ENCODE measurements at places on chromosomes 16 and 17.

GRCh38 chr17:31389657-31390381 is 1.7 kb upstream of the RAB11FIP4 start:
- DNase-seq: no peak

- no peak for DNase-seq
Observed at GRCh38 chr16:87536795-87537142, 43.9 kb upstream of the ZCCHC14 start.

- DNase-seq: no peak
Observed at GRCh38 chr17:29368161-29368560, 22.0 kb upstream of the TAOK1 start.

DNA sequence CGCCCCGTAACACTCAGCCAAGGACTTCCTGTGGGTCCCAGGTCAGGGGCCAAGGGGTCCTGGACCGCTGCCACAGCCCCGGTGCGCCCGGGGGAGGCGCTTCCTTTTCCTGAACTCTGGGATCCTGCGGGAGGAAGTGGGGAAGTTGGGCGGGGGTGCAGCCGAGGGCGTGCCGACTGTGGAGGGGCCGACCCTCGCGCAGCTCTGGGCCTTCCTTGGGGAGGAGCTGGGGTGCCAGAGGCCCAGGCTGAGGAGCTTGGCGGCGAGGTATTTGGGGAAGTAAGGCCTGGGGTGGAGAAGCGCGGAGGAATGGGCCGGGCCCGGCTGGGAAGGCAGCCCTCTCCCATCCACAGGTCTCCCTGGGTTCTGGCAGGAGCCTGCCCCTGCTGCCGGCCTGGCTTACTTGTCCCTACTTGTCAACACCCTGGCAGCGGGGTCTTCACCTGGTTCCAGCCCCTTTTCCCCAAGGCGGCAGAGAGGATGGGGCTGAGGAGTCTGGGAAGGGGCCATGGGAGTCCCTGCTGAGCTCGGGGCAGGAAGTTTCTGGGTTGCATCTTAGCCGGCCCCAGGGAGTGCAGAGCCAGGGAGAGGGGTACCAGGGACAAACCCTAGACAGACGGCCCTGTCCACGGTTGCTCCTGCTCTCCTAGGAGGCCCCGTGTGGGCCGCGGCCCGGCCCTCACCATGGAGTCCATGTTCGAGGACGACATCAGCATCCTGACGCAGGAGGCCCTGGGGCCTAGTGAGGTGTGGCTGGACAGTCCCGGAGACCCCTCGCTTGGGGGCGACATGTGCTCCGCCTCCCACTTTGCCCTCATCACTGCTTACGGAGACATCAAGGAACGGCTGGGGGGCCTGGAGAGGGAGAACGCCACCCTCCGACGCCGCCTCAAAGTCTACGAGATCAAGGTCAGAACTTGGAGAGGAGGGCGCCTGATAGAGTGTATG is 1.7 kb downstream of the TBKBP1 start:
- peak; percentile 38 for DNase-seq

DNA sequence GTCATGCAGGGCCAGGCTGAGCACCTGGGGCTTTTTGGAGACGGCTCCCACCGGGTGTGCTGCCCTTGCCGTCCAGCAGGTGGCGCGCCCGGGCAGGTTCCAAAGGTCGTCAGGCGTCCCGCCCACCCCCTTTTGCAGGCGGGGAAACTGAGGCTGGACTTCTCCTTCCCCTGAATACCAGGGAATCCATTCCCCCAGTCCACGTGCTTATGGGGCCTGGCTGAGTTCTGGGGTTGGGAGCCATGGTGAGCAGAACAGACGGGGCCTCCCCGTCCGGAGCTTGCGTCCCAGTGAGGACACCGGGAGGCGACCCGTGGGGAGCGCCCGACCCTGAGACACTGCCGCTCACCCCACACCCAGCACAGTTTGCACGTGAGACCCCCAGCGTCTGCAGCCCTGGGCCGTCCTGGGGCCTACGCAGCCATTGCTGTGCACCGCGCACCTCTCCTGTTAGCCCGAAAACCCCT is 51.8 kb upstream of the JPH3 start:
- peak; percentile 56 for DNase-seq

- no peak for DNase-seq
Observed at GRCh38 chr16:4972938-4973587, 14.9 kb downstream of the SEC14L5 start.

- DNase-seq: no peak
Observed at GRCh38 chr16:14301169-14302030, 230.3 kb downstream of the MRTFB start.

DNA sequence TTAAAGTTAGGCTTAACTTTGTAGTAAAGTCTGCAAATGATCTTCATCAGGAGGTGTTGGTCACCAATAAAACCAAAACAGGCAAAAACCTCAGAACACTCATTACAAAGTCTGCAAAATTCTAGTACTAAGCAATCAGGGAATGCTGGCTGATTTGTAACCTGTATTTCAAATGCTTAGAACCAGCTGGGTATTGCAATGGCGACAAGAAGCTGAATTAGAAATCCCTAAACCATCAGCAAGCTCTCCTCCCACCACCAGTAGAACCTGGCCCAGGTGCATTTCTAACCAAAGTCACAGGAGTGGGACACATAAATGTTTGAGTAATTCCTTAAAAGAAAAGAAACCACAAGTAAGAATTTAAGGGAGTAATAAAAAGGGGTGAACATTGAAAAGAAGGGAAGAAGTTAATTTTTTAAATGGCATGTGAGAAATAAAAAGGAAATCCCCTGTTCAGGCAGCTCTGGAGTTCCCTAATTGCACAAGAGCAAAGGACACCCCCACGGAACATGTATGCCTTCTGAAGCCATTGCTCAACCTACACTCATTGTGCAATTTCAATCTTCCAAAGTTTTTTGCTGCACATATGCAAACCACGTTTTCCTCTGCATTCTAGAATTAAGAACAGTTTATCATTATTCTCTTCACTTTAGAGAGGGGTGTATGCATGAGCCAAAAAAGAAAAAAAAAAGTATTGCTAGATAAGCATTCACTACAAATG is 102.9 kb downstream of the HIC1 start:
- DNase-seq: peak; percentile 85

Measured in CD14-positive monocyte (primary cell).